ENCODE measurements at places on chromosomes 11 and 22.

- no peak for DNase-seq
Measured at GRCh38 chr11:109911488-109911887, 181.7 kb upstream of the ZC3H12C start.

DNA sequence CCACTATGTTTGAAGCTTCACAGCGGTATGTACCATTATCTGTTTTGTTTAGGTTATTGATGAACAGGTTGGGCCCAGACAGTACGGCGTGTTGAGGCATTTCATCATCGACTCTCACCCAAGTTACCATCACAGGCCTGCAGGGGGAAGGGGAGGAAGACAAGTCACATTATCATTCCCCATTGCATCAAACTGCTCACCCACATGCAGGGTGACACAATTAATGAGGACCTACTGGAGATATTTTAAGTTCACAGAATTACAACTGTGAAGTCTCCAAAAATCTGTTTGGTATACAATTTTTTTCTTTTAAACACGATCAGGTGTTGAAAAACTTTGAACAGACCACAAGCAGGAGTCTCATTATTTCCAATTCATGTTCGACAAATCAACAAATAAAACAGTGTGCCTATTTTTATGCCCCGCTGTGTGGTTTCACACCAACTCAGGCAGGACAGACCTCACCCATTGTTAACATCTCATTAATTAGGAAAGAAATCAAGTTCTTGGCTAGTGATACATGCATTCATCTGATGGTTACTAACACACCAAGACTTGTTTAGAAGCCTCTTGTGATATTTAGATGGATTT lies 289.5 kb downstream of the CADM1 start:
- DNase-seq = no peak

DNA sequence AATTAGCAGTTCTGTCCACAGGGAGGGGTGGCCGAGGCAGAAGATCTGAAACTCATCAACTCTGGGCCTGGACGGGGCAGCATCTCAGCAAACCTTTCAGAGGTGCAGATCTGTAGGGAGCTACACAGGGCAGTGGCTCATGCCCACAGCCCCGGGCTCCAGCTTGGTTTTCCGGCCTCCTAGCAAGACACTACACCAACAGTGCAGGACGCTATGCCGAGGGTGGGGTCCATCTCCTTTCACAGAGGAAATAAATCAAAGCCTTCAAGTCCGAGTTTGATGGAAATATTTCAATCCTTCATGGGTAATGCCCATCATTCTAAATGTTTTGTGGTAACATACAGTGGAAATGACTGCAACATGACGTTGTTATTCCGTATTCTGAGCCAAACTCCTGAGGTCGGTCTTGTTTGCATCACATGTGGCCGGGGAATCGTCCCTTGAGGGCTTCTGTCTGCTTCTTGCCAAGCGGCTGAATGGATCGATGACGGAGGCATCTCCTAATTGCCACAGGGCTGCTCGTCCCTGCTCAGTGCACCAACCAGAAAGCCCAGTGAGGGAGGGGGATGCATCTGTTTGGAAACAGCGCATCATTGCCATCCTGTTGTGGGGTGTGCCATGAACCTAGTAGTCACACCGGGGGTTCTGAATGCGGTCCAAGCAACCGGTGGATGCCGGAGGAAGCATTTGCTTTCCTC lies 30.0 kb downstream of the LINC01488 start:
- DNase-seq = no peak

- no peak for DNase-seq
Measured at GRCh38 chr11:9039198-9039597, 35.4 kb upstream of the NRIP3 start.

DNA sequence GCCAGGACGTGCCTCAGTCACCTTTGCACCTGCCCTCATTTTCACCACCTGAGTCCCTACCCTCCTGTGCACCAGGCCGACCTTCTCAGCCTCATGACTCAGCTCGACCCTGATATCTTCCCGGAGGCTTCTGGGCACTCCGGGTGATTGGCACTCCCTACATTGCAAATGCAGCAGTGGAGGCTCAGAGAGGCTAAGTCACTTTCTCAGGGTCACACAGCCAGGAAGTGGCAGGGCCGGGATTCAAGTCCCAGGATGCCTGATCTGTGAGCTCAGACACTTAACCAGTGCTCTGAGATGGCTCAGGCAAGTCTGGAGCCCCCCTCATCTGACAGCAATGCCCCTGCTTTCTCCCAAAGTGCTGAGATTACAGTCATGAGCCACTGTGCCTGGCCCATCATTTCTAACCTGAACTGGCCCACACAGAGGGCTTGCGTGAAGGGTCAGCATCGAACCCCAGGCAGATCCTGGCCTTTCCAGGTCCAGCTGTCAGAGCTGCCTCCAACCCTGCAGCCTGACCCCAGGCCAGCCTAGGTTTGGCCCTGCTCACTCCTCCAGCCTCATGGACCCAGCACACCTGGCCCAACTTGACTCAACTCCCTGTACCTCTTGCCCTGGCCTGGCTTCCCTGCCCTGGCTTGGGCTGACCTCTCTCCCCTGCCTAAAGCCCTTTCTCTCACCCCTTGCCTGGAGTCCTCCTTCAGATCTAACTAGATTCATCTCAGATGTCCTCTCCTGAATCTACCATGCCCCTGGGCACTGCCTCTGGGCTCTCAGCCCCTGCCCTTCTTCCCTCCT lies 40.7 kb upstream of the RTL6 start:
- no peak for DNase-seq

DNA sequence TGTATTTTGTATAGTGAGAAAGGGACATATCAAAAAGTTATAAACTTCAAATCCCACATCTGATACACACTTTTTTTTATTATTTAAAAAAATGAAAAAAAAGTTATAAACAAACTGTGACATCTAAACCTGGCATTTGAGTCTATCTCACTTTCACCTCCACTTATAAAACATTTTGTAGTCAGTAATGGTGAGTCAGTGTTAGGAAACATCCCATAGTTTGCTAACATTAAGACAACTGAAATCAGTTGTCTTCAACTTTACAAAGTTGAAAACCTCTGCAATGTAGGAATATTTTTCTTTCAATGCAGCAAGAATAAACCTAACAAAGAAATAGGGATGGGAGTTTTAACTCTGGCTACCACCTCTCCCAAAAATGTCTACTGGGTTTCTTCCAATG lies 47.7 kb downstream of the SLC35F2 start:
- DNase-seq = no peak

DNA sequence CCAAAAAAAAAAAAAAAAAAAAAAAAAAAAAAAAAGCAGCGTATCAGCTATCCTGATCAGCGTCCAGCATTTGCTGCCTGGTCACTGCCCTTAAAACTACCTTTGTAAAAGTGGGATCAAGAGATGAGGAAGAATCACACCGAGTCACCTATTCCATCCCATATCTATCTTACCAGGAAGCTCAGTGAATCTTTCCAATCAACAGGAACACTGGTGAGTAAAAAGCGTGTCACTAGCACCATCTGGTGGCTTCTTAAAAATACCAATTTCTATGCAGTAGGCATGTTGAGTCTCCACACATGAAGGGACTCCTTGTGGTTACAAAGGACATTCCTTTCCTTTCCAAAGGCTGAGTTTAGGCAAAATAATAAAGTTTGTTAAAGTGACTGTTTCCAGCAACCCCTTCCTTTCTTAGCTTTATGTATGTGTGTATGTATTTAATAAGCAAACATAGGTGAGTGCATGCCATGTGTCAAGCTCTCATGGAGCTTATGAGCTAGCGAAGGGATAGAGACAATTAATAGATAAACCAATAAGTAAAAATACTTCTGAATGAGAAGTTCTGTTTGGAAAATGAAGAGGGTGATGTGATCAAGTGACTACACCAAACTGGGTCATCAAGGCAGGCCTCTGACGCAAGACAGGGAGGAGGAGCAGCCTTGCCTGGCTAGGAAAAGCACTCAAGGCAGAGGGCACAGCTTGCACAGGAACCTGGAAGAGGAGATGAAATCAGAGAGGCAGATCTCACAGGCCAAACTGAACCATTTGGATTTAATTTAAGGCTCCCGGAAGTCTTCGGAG lies 13.9 kb upstream of the TP53AIP1 start:
- DNase-seq = no peak

- no peak for DNase-seq
Measured at GRCh38 chr11:108857382-108857781, 192.5 kb downstream of the DDX10 start.

GRCh38 chr11:125457814-125458343 lies 38.2 kb downstream of the FEZ1 start:
- no peak for DNase-seq

DNA sequence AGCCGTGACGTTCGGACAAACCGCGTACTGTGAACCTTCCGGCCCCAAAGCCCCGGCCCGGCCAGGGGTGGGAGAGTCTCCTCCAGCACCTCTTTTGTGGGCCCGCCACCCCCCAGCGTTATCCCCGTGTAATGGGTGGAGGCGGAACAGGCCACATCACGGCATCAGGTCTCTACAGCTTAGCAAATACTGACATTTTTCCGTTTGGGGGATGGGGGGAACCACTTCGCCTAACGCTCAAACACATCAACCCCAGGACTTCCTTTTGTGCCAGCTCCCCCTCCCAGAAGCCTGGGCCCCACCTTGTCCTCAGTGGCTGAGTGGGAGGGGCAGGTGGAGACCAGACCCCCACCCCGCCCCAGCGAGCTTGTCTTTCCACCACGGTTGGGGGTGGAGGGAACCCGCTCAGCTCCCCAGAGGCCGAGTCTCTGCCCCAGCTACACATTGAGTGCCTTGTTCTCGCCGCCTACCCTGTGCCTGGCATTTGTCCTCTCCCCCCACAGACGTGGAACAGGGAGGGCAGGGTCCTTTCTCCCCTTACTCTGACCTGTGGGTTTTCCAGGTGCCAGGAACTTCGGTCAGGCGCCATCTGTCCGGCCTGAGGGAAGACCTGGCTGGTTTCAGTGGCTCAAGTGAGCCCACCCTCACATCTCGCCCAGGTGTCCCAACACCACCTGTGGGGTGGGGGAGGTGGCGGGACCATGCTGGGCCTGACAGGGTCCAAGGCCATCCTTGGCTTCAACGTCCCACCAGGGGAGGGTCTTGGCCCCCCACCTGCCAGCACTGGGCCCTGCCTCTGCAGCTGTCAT lies 29.6 kb downstream of the SBF1 start:
- DNase-seq = no peak

GRCh38 chr11:4610258-4610935 lies 2.4 kb upstream of the TRIM68 start:
- no peak for DNase-seq

GRCh38 chr11:10490398-10491241 lies 35.6 kb downstream of the AMPD3 start:
- no peak for DNase-seq

DNA sequence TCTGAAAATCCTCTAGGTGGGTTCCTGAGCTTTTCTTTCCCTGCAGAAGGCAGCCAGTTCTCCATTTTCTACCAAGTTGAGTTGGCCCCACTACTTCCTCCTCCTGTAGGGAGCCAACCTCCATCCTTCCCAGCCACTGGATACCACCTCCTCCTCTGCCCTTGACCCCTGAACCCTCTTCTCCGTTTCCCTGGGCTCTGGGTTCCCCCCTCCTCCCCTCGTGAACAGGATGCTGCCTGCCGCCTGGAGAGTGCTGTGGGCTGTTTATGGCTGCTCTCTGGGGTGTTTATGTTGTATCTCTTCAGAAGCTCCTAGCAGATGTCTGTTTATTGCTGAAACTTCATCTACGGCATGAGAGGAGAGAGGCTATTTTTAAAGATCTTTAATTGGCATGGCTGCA lies 8.6 kb downstream of the MICAL2 start:
- no peak for DNase-seq
